ENCODE measurements at places on chromosomes 12 and 14. TPM values are rescaled to one million over a fixed set of nuclear protein-coding genes. Genes with fewer than 3 reads are reported as not detected.

The SLCO1B1 gene
- total RNA-seq: not detected

The CCDC177 gene
- not detected for total RNA-seq

The VPS37B gene
- total RNA-seq: 16.1 TPM

The NPC2 gene
- total RNA-seq: 207 TPM

The CCDC92 gene
- total RNA-seq: 41.2 TPM

The GPR68 gene
- total RNA-seq: 0.98 TPM

The GPR84 gene
- 1.1 TPM for total RNA-seq
